Stimulated activated CD8-positive, alpha-beta memory T cell treated with anti-CD3 and anti-CD28 coated beads, Interleukin-2, amount 100 ng/mL, for 1 hour (primary cell): ENCODE measurements at places on chromosomes 6 and 20.

DNA sequence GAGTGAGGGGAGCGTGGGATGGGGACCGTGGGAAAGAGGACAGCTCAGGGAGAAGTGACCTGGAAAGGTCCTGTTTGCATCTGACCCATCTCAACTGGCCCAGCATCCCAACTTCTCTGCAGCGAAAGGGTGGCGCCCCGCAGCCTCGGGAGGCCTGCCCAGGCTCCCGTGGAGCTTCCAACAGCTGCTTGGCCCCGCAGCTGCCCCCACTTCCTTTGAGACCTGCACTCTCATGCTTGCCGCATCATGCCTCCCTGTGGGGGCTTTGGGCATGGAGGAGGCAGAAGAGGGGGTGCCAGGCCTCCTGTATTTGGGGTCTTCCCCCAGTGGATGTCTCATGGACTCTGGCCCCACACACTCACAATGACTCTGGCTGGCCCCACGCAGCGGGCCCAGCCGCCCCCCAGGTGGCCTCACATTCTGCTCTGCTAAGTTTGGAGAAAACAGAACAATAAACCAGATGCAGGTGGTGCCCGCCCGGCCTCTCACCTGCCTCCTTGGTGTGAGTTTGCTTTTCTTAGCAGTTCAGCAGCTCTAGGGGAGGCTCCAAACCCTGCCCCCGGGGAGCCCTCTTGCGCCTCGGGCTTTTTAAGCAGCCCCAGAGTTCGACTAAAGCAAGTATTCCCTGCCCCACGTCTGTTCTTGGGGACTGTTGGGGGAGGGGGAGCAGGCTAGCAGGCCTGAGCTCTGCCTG is 40.7 kb downstream of the CPXM1 start:
- DNase-seq: no peak

DNA sequence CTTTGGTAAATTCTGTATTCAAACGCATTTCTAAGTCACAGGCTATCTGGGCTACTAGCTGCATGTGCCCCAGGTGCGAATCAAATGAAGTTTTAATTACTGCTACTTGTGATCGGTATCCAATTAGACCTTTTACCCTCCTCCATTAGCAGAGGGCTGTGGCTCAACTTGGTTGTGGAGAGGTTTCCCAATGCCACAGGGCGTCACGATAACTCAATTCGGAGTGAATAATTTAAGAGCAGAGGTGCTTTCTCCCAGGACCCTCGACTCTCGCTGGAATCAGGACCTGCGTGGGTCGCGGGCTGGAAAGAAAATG is 640 bp downstream of the SAYSD1 start:
- DNase-seq: no peak

DNA sequence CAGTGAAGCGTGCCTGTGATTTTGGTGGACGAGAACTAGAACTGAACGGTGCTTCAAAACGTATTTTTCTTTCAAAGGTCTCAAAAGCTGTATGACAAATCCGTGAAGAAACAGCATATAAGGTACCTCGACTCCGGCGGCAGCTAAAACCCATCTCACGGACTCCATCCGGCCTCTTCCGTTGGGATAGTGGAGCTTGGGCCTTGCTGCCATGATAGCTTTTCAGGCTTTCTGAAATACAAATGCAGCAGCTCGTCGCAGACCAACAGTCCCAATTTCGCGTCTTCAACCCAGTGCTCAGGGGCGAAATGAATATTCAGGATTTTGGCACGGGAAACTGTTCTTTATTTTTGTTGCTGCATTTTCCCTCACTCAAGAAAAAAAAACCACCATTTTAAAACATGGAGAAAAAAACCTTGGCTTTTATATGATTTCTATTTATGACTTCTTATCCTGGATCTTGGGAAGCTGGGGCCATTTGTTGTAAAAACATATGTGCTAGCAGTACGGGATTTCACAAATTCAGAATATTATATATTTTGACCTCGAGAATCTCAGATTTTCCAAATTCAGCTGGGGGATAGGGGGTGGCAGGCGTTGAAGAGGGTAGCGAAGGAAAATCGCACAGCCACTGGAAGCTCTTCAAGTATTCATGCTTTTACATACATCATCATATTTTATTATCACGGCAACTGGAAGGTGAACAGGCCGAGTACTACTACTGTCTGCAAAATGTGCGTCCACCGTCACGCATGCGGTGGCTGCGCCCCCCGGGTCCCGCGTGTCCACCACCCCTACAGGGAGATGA is 849 bp downstream of the GSTA4 start:
- no peak for DNase-seq

DNA sequence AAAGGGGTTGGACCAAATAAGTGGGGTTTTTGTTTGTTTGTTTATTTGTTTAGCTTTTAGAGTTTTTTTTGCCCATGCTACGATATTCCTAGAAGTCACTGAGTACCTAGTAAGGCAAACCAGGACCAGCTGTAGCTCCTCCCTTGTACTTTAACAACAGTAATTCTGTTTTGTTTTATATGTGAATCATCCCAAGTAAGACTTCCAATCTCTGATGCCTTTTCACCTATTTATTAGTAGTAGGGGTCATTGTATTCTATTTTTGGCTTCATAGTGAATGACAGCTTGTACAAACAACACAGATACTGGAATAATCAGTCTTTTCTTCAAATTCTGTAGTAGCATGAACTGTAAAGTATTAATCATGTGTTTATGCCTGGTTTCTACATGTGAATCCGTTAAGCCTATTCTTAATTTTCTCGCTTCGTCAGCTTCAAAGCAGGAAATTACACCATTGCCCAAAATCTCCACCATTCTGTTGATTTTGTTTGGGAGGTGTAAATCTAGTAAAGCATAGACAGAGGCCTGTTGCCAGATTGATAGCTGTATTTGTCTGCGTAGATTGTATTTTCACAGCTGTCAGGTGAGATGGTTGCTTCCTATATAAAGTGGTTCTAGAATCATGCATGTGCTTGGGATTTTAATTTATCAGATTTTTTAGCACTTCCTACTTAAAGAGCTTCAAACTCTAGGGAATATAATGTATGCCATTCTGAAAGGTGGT is 151.5 kb upstream of the FLRT3 start:
- no peak for DNase-seq

DNA sequence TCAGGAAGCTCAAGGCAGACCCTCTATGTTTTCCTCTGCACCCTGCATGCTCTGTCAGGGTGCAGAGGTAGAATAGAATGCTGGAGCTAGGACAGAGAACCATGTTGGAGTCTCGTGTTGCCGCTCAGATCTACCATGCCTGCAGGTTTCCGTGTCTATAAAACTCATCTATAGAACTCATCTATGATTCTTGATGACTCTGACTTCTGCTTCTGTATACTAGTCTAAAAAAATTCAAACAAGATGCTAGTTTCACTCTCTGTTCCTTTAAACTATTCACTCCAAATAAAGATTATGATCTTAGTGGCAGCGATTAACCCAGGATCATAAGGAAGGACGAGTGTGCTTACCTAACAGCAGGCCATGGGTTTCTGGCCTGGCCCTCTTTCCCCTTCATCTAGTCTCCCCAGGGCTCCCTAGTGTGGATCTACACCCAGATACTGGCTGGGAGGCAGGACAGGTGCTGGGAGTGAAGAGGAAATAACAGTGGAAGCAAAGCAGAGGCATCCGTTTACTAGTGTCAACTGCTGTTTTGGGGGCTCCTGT is 162.7 kb upstream of the SUPT3H start:
- no peak for DNase-seq

DNA sequence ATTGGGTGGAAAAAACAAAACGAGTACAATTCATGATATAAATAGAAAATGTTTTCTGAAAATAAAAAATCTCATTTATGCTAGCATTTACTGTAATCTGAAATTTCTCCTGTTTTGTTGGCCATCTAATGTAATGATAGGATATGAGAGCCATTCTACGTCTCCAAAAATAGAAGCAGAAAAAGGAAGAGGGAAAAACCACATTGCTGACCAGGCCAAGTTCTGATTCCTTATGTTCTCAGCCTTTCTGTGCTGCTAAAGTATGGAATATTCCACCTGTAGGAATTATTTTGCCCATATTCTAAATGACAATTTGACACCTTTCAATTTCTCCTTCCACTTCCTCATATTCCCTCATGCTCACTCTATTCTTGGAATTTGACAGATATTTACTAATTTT is 110.2 kb downstream of the TBXT start:
- DNase-seq: no peak

- DNase-seq: no peak
Measured at GRCh38 chr6:11196511-11197174, 35.8 kb downstream of the NEDD9 start.

DNA sequence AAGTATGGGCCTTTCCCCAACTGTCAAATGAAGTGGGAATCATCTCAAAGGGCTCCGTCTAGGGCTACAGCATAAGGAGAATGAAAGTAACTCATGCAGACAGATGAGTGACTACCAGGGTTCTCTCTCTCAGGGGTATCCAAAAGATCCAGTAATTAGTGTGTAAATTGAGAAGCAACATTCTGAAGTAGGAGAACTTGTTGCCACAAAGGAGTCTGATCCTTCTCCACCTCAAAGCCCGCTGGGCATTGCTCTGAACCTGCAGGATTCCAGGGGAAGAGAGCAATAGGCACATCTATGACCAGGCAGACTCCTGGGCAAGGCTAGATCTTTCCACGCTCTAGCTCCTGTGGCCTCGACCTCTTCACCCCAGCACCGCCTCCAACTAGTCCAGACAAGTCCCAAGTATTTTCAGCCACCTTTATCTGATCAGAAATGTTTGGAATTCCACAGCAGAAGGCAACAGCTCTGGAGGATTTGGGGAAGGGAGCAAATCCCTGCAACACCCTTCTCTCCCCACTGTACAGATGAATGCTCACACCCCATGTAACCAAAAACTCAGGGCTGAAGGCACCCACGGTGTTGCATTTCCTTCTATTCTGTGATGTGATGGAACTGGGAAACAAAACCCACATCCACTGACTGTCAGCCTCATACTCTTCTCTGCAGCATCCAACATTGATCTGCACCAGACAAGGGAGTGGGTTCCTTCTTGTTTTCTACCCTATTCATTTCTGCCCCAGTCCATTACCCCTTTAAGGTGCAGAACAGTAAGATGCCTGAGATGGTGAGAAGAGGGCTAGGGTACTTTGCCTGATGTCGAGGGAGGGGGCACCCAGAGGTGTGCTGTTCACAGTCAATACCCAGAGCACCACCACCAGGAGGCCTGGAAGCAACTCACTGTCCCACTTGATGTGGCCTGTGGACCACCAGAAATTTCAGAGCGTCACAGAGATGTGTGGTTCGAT is 41.0 kb downstream of the COX4I2 start:
- no peak for DNase-seq

DNA sequence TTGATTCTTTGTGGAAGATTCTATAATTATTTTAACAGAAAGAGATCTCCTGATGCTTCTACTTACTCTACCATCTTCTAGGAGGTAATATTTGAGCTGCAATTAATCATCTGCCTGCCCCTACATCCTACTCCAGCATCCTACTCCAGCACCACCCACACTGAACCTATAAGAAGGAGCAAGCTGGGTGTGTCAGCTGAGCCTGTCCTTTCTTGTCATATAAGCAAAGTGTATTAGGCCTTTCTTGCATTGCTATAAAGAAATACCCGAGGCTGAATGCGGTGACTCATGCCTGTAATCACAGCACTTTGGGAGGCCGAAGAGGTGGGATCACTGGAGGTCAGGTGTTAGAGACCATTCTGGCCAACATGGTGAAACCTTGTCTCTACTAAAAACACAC is 84.2 kb upstream of the ARG1 start:
- DNase-seq: no peak

GRCh38 chr6:154791556-154792317 is 58.5 kb downstream of the SCAF8 start:
- no peak for DNase-seq

DNA sequence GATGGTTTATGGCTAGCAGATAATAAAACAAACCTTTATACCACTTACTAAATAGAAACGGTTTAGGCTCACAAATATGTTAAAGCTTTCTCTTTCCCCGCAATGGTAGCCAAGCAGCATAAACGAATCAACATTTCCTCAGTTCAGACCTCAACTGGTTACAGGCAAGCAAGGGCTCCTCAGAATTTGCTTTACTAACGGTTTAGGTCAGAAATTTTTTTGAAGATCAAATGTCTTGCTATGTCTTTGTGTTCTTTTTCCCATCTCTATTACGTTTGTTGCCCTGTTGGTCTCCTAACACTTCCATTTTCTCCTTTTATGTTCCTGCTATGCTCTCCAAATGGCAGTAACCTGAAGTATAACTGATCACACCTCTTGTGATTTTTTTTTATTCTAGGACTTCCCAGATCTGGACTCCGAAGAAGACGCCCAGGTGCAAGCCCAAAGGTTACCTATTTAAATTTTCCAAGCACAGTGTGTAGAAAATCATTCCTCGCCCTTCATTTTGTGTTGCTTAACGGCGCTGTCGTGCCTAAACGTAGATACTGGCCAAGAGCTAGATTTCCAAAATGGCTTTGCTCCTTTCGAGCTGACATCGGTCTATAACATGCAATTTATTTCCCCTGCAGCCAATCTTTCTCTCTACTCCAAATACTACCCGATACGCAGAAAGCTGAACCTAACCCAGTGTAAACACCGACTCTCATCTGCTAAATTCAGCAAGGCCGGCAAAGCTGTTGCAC is 717 bp upstream of the ASF1A start:
- DNase-seq: peak; percentile 7

GRCh38 chr6:148768646-148769270 is 21.9 kb downstream of the UST start:
- DNase-seq: no peak

GRCh38 chr6:163486821-163487220 is 72.3 kb downstream of the QKI start:
- DNase-seq: no peak

DNA sequence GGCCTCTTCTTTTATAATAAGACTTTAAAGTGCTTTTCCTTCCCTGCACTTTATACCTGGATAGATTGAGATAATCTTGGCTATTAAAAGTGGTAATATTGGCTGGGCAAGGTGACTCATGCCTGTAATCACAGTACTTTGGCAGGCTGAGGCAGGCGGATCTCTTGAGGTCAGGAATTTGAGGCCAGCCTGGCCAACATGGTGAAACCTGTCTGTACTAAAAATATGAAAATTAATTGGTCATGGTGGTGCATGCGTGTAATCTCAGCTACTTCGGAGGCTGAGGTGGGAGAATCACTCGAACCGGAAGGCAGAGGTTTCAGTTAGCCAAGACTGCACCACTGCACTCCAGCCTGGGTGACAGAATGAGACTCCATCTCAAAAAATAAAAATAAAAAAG is 197.1 kb upstream of the RGS17 start:
- DNase-seq: no peak

DNA sequence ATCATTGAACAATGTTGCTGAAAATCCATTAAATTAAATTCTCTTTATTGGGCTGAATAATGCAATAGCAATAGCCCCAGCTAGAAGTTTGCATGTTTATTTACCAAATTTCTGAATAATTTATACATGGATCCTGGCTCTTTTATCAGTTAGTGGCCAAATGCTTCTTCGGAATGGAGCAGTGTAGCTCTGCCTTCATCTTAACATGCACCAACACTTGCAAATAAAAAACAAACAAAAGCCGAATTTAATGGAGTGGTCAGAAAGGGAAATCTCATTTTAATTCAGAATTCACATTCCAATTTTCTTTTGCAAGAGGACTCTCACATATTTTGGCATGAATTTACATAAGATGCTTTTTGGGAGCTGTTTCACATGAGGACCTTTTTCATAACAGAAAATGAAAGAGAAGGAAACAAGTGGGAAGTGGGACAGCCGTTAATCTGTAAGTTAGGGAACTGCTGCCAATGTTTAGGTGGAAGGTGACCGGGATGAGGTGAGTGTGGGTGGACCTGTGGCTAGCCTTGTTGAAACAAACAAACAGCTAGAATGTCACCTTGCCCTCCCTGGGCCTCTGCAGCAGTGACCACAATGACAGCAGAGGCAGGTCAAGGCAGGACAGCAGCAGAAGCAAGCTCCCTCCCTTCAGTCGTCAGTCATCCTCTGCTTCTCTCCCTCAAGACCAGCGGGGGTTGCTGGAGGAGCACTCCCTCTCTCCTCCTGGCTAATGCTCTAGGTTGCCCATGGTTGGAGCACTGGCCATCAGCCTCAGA is 73.2 kb downstream of the INSM1 start:
- DNase-seq: no peak
